ENCODE measurements at places on chromosomes 2 and 18.

DNA sequence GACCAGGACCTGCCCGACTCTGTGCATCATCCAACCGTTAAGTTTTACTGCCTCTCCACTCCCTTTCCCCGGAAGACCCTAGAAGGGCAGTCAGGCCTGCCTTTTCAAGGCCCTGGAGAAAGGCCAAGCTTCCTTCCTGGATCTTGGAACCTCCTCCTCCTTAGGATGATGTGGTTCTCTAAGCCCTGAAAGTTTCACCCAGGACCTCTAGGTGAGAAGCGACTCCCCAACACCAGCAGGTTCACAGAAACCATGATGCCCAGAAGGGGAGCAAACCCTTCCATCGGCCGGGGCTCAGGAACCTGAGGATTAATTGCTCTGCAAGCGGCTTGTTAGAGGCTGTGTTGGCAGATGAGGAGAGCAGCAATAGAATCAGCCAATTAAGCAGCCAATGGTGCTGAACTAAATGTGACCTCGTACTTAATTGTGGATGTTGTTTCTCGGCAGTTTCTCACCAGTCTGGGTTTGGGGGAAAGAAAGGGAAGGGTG is 94.2 kb upstream of the FZD7 start:
- no peak for DNase-seq

DNA sequence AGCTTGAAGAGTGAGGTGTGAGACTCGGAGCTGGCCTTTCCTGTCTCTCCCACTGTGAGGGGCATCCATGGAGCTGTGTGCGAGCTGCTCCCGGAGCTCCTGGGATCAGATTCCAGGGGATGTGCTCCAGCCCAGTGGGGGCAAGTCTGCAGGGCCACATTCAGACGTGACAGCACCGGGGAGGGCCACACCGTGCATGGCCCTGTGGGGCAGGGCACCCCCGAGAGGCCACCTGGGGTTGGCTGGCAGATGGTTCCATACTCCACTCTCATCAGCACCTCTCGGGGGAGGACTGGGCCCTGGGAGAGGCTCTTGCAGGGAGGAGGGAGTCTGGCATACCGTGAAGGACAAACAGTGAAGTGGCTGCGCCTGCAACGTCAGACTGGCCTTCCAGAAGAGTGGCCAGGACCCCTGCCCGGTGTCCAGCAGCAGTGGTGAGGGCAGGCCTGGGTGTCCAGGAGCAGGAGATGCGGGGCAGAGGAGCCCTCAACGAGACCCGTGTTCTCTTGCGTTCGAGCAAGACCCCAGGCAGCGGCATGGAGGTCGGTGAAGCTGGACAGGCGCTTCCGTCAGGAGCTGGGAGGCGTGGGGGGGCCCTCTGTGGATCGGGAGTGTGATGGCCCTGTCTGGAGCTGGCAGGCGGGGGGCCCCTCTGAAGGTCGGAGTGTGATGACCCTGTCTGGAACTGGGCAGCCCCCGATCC is 84.3 kb downstream of the ASB1 start:
- no peak for DNase-seq

DNA sequence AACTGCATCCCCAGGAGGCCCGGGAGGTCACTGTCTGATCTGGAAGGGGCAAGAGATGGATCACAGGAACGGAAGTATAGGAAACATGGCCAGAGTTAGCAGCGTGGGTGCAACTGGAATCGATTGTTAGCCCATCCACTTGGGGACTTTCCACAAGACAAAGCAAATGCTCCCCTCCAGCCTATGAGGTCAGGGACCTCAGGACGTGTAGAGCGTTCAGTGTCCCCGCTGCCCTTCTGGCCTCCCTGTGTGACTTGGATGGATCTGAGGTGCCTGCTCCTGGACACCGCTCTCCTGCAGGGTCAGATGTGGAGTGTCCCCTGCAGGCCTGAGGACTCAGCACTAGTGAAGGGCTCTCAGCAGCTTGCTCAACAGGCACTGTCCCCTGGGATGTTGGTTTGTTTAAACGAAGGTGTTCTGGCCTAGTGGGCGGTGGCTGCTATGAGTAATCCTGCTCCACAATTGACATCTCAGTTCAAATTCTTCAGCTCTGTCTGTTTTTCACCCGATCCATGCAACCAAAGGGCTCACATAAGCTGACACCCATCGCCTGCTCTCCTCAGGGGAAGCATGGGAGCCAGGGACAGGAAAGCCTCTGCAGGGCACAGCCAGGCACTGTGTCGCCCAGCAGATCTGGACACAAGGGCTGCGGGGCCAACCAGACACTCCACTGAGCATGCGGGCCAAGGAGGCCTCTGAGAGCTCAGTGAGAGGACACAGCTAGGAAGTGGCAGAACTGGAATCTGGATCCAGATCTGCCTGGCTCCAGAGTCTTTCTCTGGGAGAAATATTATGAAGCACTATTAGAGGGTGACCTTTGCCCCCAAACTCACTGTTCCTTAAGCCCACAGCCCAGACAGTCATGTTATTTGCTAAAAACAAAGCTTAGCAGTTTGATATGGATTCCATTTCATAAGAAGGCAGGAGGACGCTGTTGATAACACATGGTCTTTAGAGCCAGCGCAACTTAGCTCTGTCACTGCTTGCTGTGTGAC is 78.5 kb downstream of the RHOB start:
- no peak for DNase-seq

DNA sequence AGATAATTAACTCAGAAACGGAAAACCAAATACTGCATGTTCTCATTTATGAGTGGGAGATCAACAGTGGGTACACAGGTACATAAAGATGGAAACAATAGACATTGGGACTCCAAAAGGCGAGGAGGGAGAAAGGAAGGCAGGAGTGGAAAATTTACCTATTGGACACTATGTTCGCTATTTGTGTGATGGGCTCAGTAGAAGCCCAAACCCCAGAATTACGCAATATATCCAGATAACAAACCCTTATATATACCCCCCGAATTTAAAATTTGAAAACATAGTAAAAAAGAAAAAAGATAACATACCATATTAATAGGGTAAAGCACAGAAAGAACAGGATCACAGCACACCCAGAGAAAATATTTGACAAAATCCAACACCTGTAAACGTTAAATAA is 1351.7 kb upstream of the FAM98A start:
- no peak for DNase-seq

GRCh38 chr2:20123871-20124594 is 72.6 kb upstream of the LAPTM4A start:
- no peak for DNase-seq

DNA sequence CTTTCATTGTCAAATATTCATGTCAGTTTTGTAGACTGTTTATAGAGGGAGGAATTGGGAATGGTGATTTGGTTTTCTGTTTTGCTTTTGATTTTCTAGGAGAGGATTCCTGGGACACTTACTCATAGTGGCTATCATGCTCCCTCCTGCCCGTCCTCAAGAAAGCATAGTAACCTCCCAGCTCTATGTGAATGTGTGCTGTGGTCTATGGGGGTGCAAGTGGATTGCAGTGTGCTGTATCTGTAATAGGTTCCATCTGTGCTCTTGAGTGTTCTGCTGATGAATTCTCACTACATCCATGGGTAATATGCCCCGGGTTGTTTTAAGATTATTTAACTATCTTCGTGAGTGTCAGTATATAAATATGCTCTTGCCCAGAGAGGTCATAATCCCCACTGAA is 811.3 kb downstream of the CNTNAP5 start:
- no peak for DNase-seq

GRCh38 chr2:226483745-226484619 is 315.6 kb downstream of the IRS1 start:
- DNase-seq = no peak

GRCh38 chr2:235957251-235957650 is 210.9 kb downstream of the GBX2 start:
- DNase-seq = no peak

DNA sequence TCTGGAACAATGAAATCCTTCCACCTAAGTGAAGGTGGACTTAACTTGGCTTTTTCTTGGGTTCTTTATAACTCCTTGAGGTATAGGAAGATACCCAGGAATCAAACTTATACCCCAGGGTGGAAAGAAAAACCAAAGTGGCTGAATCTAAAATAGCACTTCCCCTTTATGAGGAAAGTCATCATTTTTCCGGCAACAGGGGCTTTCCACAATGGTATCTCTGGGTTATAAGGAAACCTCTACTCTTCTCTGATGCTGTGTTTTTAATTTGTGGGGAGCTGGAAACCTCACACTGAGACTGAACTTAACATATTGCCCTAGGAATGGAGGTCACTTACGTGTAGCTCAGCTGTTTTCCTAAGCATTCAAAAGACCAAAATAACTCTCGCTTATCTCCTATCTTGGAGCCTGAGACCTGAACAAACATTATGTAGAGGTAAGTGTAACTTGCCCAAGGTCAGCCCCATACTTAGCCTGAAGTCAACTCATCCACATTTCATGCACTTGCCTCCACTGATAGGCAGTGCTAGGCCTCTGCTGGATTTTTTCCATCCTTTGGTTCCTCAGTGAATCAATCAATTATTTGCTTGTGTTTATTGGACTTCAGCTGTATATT is 117.9 kb downstream of the SETBP1 start:
- DNase-seq = no peak

GRCh38 chr2:223900066-223900465 is 45.1 kb downstream of the WDFY1 start:
- DNase-seq = no peak

GRCh38 chr2:3657881-3658280 is at the start of gene ALLC:
Gene ALLC (plus strand): TSS chr2:3658200. CDS start chr2:3671158, 12,958 bp downstream.
- DNase-seq = no peak

- DNase-seq = no peak
These were observed 12.2 kb downstream of the DOK1 start for GRCh38 chr2:74566754-74567085.

DNA sequence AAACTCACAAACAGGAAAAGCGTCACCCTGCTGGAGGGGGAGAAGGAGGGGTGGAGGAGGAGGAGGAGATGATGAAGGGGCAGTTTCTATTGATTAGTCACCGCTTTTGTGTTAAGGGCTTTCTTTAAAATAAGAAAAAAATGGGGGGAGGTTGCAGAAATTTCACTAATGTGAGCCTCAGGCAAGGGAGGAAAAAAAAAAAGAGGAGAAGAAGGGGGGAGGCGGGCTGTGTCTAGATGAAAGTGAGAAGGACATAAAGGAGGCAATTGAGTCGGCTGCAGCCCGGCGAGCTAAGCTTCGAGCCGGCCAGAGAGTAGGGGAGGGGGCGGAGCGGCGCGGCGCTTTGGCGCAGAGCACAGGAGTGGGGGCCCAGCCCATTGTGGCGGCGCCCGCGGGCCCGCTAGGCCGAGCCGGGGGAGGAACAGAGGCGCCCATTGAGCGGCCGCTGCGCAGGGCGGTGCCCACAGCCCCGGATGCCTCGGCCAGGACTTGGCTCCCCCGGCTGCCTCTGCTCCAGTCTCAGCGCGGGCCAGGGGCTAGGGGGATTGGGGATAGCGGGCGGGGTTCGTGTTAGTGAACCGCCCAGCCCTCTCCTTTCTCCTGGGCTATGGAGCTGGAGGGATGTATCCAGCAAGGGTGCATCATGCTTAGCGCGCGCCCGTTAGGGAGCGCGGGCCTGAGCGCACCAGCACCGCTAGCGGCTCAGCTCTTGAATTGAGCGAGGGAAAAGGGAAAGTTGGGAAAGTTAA is 7.9 kb downstream of the PAX3 start:
- no peak for DNase-seq

All from activated CD4-positive, alpha-beta T cell treated with anti-CD3 and anti-CD28 coated beads, Interleukin-2, amount 50 U/mL, for 24 hours (primary cell).